ENCODE measurements at places on chromosomes 2 and 18.

GRCh38 chr2:127011231-127011661, 95.7 kb downstream of the BIN1 start:
- no peak for DNase-seq

GRCh38 chr2:241617431-241618154, 19.4 kb downstream of the THAP4 start:
- no peak for DNase-seq

DNA sequence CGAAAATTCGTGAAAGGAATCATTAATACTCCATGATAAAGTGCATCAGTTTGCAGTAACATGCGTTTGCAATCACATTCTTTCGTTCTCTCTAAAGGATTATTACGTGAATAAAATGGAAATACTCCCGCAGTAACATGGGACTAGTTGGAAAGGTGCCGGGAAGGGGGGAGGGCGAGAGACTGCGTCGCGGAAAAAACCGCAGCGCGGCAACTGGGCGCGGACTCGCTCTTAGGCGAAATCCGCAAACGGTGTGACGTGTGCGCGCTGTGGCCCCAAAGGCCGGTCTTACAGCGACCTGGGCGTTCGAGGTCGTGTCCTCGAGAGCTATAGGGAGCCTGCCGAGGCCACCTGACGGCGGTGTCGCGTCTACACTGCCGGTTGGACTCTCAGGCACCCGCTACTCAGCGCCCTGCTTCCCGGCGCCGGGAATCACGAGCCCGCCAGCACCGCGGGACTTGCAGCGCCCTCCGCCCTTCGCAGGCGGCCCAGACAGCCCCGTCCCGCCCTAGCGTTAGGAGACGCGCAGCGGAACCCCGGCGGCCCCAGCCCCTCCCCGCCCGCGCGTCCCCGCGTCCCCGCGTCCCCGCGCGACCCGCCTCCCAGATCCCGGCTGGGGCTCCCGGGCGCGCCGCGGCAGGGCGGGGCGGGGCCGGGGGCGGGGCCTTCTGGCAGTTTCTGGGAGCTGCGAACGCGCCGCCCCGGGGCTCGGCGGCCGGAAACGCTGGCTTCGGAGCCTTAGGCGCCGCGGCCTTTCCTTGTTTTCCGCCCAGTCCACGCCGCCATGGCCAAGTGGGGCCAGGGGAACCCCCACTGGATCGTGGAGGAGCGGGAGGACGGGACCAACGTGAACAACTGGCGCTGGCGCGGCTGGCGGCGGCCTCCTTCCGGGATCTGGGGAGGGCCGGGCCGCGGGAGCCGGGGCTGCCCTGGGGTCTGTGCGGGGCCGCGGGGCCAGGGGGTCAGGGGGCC, 15.1 kb downstream of the C2orf74 start:
- DNase-seq: peak; percentile 84

- DNase-seq: no peak
These were observed 3.7 kb downstream of the KLHL14 start for GRCh38 chr18:32769071-32769585.
